Foreskin keratinocyte (primary cell): ENCODE measurements at places on chromosomes 4 and X.

DNA sequence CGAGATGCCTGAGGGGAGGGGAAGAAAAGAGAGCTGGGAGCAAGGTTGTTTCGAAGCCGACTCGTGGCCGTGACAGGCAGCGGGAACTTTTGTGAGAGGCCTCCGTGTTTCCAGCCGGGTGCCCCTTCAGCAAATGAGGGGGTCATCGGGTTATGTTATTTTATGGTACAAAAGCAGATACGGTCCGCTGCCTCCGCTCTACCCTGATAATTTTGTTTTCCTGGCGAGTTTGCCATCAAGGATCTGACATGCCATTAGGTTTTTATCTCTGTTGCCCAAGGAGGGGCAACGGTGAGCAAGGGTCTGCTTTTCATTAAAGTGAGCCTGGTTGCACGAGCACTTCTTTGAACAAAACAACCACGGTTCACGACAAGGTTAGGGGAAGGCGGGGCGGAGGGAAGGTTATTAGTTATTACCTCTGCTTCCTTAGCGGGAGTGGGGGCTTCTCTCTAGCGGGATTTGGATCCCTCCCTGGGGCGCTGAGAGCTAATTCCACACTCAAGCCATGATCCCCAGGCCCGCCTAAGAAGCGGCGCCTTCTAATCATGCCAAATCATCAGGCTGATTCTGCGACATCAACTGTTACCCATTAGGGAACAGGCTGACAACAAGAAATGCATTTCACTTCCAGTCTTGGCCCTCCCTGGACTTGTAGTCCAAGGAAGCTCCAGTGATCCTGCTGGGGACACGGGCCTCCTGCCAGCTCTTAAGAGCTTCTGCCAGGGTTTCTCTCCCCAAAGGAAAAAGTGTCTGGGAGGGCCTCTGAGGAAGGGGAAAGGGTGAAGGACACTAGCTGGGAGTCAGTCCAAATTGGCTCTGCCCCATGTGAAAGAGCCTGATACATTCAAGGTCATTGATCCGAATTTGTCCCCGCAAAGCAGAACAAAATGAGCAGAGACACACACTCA, 617.7 kb downstream of the MID1IP1 start:
- DNase-seq = no peak

- no peak for DNase-seq
Measured at GRCh38 chr4:126123611-126124325, 809.0 kb downstream of the FAT4 start.

DNA sequence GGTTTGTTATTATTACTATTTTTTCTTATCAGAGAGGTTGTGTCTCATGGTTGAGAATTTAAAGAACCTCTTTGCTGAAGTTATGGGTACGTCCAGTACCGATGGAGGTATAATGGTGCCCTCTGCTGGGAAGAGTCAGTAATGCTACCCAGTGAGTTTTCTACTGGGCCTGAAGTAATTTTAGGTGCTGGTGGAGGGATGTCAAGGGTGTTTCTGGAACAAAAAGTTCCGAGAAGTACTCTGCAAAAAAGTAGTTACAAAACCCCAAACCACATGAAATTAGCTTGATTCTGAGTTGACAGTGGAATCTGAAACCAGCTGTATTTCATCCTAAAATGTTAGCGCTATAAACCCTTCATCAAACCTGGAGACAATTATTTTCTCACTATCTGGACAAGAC, 102.5 kb upstream of the MID1 start:
- no peak for DNase-seq

DNA sequence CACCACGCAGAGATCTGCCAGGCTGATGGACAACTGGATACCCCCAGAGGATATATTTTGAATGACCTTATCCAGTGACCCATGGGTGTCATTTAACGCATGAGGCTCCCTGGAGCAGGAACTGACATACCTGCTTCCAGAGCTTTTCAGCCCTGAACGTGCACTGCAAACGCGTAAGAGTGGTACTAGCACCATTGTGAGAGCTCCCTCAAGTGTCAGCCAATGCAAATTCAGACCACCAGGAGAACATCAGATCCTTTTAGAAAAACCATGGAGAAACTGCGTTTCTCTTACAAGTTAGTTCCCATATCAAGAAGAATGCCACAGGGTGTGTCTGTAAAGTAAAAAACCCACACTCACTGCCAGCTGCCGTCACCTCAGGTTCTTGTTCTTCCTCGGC, 7.3 kb downstream of the TREX2 start:
- no peak for DNase-seq

- no peak for DNase-seq
Measured at GRCh38 chr4:7460566-7460965, 25.8 kb upstream of the PSAPL1 start.

GRCh38 chr4:110046588-110047049, 133.9 kb downstream of the EGF start:
- no peak for DNase-seq

DNA sequence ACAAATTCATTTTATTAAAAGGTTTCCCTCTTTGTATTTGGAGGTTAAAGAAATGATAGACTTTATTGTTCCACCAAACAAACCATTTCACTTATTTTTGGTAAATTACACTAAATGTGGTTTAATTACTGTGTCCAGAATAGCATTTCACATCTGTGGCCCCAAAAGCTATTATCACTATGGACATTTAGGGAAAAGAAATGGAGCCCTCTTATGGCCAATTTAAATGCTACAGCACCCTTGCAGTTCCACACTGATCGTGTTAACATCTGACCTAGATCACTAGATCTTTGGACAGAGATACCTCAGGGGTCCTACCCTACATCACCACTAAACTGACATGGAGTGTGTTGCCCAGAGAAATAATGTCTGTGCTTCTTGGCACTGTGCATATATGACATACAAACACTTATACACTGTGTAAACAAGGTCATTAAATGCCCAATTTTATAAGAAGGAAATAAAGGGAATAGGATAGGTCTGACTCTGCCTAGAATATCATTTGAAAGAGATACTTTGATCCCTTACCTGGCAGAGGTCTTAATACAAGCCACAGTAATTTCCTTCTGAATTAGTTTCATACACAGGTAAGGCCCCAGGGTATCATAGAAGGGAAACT, 163.9 kb downstream of the KDR start:
- DNase-seq = peak; percentile 23

DNA sequence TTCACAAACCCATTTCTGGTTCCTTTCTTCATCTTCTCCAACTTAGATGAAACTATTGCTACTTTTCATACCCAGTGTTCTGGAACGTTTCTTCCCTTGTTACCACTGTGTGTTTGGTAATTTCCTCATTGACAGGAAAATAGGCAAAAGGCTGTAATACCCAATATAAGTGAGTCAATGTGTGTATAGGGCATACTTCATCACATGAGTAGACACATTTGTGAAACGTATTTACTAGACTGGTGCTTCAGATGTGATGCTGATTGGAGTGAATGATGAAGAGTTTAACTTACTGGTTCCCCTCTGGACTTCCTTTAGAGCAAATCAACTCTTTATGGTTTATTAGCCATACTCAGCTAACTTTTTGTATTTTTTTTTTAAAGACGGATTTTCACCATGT, 195.1 kb upstream of the ATP6AP2 start:
- no peak for DNase-seq

DNA sequence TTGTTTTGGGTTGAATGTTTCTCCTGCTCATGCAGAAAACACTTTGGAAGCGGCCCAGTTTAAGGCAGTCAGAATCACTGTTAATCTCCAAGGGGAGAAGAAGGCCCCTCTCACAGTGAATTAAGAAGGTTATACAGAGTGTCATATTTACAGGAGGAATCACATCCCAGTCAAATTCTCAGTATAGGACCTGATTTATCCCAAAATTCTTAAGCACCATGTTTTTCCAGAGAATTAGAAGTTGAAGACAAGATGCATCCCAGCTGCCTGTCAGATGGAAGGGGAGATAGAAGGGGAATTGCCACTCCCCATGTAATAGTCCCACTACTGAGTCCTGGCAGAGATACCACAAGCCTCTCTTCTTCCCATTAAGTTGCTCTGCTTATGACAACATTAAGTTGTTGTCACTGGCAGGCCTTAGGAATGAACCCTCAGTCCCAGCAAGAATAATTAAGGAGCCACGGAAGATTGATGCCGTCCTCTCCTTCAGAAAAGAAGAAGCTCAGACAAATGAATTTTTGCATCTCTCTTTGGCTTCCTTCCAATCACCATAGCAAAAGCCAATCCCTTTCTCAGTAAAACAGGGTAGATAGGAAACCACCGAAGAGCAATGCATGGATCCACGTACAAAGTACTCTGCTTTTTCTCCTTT, 138.4 kb downstream of the LDB2 start:
- no peak for DNase-seq

DNA sequence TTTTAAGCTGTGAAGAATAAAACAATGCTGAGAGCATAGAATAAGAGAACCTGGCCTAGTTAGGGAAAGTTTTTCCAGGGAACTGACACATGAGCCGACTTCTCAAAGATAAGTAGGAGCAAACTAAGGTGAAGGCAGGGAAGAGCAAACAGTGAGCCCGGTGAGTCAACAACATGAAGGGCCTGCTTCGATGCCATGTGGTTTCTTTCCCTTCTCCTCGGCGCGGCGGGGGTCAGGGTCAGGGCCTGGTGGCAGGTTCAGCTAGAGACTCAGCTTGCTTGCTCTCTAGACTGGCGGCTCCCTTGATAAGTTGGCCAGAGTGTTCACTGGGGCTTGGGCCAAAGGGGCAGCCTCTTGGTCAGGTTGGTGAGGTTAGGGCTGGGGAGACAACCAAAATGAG, 81.1 kb downstream of the DLG3 start:
- no peak for DNase-seq

GRCh38 chr4:169089004-169089403, 78.9 kb upstream of the CBR4 start:
- no peak for DNase-seq

- peak; percentile 48 for DNase-seq
Measured at GRCh38 chrX:105263171-105263570, 42.7 kb upstream of the TEX13A start.

GRCh38 chr4:132502096-132502552, 647.0 kb upstream of the PCDH10 start:
- DNase-seq = peak; percentile 32

DNA sequence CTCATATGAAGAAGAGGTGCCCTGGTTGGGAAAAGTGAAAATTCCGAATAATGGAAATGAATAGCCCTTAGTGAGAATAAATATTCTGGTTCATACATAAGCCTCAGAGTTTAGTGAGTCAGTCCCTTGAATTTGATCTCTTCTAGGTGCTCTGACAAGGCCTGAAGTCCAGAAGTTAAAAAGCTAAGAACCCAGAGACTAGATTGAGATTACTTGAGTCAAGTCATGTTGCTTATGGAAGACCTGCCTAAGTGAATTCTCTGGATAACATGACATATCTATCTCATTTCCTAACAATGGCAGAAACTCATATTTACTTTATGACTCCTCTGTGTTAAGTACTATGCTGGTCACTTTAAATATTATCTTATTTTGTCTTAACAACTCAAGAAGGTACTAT, 10.5 kb upstream of the PRSS48 start:
- DNase-seq = no peak

DNA sequence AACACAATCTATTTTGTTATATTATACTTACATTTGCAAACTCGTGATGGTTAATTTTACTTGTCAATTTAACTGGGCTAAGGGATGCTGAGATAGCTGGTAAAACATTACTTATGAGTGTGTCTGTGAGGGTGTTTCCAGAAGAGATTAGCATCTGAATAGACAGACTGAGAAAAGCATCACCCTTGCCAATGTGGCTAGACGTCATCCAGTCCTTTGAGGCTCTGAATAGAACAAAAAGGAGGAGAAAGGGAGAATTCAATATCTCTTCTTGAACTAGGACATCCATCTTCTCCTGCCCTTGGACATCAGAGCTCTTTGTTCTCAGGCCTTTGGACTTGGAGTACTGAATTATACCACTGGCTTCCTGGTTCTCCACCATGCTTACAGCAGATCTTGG, 154.6 kb downstream of the EPHA5 start:
- no peak for DNase-seq

DNA sequence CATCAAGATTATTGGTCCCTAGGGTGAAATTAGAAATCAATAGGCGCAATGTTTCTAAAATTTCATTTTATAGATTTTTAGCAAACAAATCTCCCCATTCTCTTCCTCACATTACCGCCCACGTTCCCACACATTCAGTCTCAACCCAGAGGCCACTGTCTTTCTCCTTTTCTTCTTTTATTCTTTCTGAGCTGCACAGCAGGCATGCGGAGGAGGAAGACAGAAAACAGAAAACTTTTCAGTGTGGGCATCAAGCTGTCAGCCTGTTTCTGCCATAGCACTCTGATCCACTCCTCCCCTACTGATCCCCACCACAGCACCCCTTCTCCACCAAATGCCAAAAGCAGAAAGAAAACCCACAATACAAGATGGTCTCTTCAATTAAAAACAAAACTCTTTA, 94.8 kb upstream of the ADAMTS3 start:
- no peak for DNase-seq

DNA sequence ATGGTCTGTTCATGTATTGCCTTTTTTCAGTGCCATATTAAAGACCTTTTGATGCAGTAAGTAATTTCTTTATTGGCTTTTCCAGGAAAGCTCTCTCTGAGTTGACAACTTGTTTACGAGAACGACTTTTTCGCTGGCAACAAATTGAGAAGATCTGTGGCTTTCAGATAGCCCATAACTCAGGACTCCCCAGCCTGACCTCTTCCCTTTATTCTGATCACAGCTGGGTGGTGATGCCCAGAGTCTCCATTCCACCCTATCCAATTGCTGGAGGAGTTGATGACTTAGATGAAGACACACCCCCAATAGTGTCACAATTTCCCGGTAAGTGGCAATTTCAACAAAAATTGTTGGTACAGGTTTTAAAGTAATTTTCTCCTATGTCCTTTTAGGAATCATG, 148.0 kb downstream of the STIM2 start:
- DNase-seq = no peak

GRCh38 chr4:187364401-187364800, 631.2 kb upstream of the ZFP42 start:
- DNase-seq = no peak

DNA sequence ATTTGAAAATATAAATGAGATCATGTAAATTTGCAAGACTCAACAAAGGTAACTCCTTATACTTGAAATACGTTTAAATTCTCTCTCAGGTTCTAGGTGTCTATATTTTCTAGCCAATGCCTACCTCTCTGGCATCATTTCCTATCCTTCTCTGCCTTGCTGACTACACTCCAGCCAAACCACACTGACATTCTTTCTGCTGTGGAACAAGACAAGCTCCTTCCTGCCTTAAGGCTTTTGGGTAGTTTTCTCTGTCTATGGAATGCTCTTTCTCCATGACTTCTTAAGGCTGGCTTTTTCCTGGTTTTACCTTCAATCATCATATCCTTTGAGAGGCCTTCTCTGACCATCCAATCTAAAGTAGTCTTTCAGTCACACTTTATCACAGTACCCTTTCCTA, 201.0 kb downstream of the SPRY1 start:
- peak; percentile 69 for DNase-seq
